ENCODE measurements at places on chromosomes 6 and 20.
A peak's percentile ranks its signal among the peaks of the same experiment; 100 is the strongest.

DNA sequence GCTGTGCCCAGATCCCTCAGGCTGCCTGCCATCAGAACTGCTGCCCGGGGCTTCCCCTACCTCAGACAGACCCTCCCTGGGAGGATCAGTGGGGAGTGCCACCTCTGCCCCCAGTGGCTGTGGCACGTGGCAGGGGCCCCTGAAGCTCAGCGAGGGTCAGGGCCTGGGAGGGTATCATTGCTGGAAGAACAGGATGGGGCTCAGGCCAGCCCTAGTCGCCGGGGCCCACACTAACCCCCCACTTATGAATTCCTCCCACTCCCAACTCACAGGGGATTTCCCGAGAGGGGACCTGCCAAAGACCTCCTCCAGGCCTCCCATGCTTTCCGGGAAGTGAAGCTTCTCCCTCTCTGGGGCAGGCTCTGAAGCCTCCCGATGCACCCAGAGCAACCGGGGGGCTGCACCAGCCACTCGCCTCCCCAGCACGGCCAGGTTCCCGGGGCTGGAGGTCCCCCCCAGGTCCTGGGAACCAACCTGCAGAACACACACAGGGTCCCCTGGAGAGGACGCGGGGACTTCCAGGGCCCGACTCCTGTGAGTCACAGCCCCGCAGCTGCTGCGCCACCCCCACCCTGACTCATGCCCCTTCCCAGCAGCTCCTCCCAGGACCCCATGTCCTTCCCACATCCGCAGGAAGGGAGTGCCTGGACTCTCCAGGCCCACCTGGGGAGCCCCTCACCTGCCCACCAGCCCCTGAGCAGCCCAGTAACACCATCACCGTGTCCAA lies 2.5 kb downstream of the TNFRSF6B start:
- DNase-seq: peak; percentile 32

GRCh38 chr6:94389218-94389617 lies 969.9 kb upstream of the EPHA7 start:
- no peak for DNase-seq

DNA sequence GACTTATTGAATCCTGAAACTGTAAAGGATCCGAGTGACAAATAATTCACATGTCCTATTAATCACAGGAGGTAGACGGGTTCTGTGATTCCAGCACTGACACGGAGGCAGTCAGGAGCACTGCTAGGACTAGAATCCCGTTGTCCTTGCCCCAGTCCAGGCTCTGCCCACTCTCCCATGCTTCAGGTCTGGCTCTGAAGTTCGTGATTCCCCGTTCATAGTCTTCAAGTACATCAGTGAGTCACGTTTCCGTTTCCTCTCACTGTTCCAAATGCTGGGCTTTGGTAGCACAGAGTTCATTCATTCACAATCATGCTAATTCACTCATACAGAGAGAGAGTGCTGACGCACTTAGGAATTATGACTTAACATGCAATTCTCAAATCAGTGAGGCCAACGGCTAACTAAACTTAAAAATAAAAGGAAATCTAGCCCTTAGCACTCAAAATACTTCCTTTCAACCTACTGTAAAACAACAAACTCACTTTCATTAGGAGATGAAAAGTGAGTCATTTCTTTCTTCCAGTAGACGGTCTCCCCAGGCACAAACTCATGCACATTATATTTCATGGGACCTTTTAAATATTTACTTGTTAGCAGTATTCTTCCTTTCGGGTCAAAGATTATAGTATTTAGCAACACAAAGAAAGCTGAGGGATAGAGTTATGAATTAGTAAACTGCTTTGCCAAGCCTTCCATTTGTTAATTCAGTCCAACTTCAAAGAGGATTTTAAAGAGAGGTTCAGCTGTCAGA lies 94.0 kb upstream of the NHSL1 start:
- DNase-seq: peak; percentile 10

- DNase-seq: no peak
These were observed 525.2 kb downstream of the PKHD1 start for GRCh38 chr6:51562198-51562597.

DNA sequence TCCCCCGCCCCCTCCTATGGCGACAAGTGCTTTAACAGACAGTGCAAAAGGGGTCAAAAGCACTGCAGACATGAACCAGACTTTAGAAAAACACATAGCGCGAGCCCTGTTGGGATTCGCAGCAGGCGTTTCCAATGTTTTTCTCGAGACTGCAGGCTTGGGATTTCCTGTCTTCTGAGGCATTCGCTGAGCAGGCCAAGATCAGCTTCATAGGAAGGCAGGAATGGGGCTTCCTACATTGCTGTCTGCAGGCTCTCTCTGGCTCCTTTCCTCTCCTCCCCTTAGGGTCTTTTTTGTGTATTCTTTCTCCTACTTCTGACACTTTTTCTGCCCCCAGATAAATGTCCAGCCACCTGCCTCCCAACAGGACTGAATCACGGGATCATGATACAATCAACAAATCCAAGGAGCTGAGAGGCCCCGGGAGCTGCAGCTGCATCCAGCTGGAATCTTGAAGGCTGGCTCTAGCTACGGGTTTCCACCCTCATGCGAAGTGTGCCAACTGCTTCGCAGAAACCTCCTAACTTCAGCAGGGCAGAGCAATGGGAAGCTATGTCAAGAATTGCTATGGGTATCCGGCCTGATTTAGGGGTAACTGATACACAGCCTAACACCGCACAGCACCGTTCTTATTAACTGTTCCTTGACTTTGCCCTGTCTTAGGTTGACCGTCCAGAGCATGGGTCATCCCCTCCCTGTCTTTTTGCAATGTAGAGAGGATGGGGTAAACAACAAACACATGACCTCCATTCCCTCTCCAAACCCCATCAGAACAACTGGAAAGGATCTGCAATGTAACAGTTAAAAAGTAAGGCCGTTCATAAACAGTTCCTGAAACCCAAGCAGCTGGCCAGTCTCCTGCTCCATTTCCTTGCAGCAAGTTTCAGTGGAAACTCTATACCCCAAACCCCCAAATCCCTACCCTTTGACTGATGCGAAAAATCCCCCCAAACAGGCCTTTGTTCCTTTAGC lies 31.5 kb downstream of the SNX5 start:
- DNase-seq: no peak

GRCh38 chr20:51153867-51154707 lies 131.2 kb upstream of the KCNG1 start:
- DNase-seq: no peak

- no peak for DNase-seq
These were observed 66.5 kb upstream of the HEY2 start for GRCh38 chr6:125682939-125683338.

DNA sequence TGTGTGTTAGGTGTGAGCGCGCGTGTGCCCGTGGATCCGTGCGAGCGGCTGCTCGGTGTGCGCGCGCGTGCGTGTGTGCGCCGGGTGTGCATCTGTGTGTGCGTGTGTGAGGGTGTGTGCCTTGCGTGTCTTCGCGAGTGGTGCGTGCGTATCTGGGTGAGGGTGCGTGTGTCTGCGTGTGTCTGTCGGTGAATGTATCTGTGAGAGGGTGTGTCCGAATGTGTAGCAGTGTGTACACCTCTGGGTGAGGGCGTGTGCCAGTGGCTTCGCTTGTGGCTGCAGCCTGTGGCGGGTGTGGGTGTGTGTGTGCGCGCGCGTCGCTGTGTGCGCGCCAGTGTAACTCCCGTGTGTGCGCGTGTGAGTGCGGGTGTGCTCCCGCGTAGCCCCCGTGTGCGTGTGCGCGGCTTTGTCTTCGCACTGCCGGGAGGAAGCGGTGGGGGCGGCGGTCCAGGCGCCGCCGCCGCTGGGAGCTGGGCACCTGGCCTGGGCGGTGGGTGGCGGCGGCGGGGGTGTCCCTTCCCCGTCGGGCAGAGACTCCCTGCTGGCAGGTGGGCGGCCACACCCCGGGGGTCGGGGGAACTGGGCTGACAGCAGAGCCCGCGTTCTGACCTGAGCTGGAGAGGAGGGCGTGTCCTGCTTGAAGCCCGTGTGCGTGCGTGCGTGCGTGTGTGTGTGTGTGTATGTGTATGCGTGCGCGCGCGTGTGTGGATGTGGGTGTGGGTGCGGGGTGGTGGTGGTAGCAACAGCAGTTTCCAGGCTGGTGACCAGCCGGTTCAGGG lies 61.3 kb upstream of the EPB41L1 start:
- peak; percentile 30 for DNase-seq

- no peak for DNase-seq
These were observed 17.0 kb upstream of the CD109 start for GRCh38 chr6:73679009-73679408.

GRCh38 chr6:149194820-149195558 lies 122.5 kb upstream of the TAB2 start:
- DNase-seq: no peak

DNA sequence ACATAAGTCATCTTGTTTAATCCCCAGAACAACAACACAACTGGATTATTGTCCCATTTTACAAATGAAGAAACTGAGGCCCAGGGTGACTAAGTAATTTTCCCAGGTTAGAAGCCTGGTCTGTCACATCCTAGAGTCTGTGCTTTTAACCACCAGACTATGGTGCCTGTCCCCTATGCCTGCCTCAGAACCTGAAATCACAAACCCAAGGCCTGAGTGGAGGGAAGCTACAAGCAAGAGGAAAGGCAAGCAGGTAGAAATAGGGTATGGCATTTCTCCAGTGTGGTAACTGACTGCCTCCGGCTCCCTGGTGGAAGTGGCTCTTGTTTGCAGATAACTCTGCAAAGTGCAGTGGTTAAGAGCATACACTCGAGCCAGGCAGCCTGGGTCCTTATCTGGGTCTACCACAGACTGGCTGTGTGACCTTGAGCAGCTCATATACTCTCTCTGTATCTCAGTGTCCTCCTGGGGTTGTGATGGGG lies 2.5 kb downstream of the TMEM63B start:
- DNase-seq: no peak

- no peak for DNase-seq
These were observed 46.6 kb downstream of the HDAC2 start for GRCh38 chr6:113924312-113924723.

GRCh38 chr6:86017236-86017635 lies 374.6 kb upstream of the SYNCRIP start:
- no peak for DNase-seq

DNA sequence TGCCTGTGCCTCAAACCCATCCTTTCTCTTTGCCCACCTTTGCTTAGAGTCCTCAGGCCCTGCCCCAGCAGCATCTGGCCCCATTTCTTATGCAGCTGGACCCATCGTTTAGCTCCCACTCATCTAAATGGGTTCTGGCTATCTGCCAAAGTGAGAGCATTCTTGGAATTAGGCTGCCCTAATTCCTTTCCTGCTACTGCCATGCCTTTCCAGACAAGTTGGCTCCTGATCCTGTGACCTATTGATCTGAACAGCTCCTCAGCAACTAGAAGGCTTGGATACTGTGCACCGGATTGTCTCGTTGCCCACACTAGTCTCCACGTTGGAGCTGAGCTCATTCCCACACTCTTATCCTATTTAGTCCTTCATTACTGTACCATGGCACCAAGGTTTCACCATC lies 22.9 kb downstream of the DZANK1 start:
- no peak for DNase-seq

- DNase-seq: no peak
These were observed 196.5 kb upstream of the ZNF217 start for GRCh38 chr20:53789989-53790675.

DNA sequence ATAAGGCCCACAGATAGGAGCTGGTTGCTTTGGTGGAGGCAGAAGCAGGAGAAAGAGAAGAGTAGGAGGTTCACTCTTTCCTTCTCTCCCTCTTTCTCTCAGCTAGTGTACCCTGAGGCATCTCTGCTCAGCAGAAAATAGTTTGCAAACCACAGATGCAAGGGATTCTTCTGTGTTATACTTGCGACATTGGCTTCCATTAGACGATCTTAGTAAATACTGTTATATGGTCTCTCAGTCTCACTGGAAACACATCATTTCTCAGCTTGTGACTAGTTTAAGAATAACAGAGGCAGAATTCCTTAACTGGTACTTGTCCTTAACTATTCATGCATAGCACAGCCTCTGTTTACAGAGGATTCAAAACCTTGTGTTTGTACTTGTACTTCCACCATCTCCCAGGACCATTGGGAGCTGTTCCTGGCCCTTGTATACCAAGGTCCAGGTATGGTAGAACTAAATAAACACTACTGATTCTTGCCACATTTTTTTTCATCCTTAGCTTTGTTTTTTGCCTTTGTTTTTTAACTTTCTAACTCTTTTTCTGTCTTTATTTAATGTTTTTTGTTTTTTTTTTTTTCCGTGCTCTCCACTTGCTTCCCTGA lies 218.2 kb downstream of the OTOR start:
- no peak for DNase-seq

DNA sequence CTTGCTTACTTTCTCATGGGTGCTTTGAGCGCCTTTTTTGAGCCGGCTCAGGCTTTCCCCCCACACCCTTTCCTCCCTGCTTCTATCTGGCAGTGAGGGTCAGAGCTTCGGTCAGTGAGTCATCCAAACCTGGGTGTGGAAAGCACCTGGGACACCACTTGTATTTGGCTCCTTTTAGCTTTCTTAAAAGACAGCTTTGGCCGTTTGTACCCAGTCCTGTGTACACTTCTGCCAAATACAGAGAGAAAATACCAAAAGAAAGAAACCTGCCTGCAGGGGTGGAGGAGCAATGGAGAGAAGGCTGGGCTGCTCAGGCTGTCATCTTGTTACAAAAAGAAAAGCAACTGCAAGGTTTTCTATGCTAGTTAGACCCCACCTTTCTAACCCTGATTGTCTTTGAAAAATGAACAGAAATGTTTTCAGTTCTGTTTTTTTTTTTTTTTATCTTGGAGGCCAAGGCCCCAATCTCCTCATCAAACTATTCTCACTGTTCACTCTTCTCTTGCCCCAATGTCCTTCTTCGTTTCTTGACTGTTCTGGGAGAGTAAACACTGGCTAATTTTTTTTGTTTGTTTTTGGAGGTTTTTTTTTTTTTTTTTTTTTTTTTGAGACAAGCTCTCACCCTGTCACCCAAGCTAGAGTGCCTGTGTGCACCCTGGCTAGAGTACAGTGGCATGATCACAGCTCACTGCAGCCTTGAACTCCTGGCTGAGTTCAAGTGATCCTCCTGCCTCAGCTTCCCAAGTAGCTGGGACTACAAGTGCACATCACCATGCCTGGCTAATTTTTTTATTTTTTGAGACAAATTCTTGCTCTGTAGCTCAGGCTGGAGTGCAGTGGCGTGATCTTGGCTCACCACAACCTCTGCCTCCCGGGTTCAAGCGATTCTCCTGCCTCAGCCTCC lies 76.4 kb downstream of the SSR1 start:
- DNase-seq: no peak

GRCh38 chr20:33298391-33298790 lies 15.4 kb downstream of the BPIFB1 start:
- no peak for DNase-seq

GRCh38 chr20:4272225-4272624 lies 256.9 kb upstream of the RNF24 start:
- DNase-seq: no peak

- DNase-seq: no peak
These were observed 824.8 kb upstream of the FLRT3 start for GRCh38 chr20:15162079-15162647.

- no peak for DNase-seq
These were observed 6.1 kb upstream of the IFT52 start for GRCh38 chr20:43584448-43585136.

- no peak for DNase-seq
These were observed 70.9 kb downstream of the LCA5 start for GRCh38 chr6:79466207-79466834.

GRCh38 chr20:2845607-2846006 lies 5.1 kb downstream of the VPS16 start:
- DNase-seq: no peak

- DNase-seq: no peak
These were observed 34.1 kb upstream of the MYLK2 start for GRCh38 chr20:31785089-31785488.

GRCh38 chr6:21893793-21894192 lies 300.2 kb downstream of the SOX4 start:
- no peak for DNase-seq

GRCh38 chr6:142395768-142396231 lies 94.0 kb downstream of the ADGRG6 start:
- no peak for DNase-seq

Measured in activated CD4-positive, alpha-beta T cell treated with anti-CD3 and anti-CD28 coated beads, Interleukin-2, amount 50 U/mL, for 4 hours (primary cell).